Ureter (tissue), 1 donor: ENCODE measurements at places on chromosomes 7 and 10. TPM values are rescaled to one million over a fixed set of nuclear protein-coding genes. Genes with fewer than 3 reads are reported as not detected.

The FGF8 gene
- total RNA-seq = not detected

The SRPK2 gene
- total RNA-seq = 54.1 TPM

The CYP26C1 gene
- total RNA-seq = 0.10 TPM

The MOGAT3 gene
- not detected for total RNA-seq

The CAMK1D gene
- 25.4 TPM for total RNA-seq
